Activated T-helper 1 cell treated with anti-CD3 and anti-CD28 coated beads, Interleukin-12 subunit alpha, Interleukin-12 subunit beta, Interleukin-2, Interleukin-4 antibody, amounts not matched to agents 30 ng/mL and 10 ng/mL and 1 ng/mL, durations not matched to agents 14 hours and 24 hours and 36 hours (primary cell): ENCODE measurements at places on chromosomes 2 and 18. TPM values are rescaled to one million over a fixed set of nuclear protein-coding genes. Genes with fewer than 3 reads are reported as not detected.
A peak's percentile ranks its signal among the peaks of the same experiment; 100 is the strongest.

The ABCB11 gene
- total RNA-seq: 0.02 TPM in 1 of 2 replicates, not detected in the other

The ALLC gene
- not detected in 2 replicates for total RNA-seq

The MC5R gene
- not detected in 2 replicates for total RNA-seq

The MC4R gene
- total RNA-seq: not detected in 2 replicates

The HRH4 gene
- 1.7 and 1.9 TPM in 2 replicates for total RNA-seq

The MOGAT1 gene
- total RNA-seq: not detected in 2 replicates

GRCh38 chr2:18473241-18474181 is 86.9 kb downstream of the RDH14 start:
- no peak overlapping the region for H3K4me3 ChIP-seq
- no peak overlapping the region for H3K27ac ChIP-seq
- peaks cover 4% of the 10 kb centered on the region for H3K27me3 ChIP-seq
- H3K36me3 ChIP-seq: no peaks in the 10 kb centered on the region

DNA sequence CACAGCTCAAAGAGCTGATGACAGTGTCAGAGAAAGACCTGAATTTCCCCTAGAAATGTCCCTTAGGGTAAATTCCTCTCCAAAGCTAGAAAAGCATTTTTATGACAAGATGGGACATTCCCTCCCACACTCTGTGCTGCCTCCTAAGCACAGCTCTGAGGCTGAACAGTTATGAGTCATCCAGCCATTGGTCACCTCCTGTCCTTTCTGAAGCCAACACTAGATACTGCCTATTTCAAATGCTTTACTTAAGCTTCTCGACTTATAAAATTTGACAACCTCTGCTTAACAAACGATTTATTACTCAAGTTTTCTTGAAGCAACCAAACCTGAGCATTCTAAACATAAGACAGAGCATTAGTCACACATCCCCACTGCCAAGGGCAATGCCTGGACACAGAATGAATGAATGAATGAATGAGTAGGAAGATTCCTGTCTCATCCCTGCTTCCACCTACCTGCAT is 35.4 kb downstream of the B4GALT6 start:
- no peak for DNase-seq
- no peaks in the 10 kb centered on the region for H3K36me3 ChIP-seq
- H3K4me3 ChIP-seq: no peak overlapping the region
- H3K4me1 ChIP-seq: peaks cover 11% of the 10 kb centered on the region

DNA sequence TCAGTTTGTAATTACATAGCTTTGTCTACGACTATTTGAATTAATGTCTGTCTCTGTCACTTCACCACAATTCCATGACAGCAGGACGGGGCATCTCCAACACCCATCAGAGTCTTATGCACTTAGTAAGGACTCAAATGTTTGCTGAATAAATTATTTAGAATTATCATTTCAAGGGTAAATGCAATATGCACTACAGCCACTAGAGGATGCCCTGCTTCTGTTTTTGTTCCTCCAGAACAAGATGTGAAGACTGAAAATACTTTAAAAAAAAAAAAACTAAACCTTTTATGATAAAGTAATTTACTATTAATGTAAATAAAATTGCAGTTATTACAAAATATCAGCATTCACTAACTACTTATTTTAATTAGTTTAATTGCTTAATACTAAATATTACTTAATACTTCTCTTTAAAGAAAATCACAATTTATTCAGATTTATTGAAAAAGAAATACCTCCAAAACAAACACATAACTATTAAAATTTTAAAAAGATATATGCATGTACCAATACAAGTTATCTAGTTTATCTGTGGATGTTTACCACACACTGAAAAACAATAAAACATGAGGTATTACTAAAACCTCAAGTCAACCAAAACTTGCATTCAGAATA is 3.2 kb downstream of the PIGN start:
- H3K36me3 ChIP-seq: peaks cover 8% of the 10 kb centered on the region
- H3K4me3 ChIP-seq: no peak overlapping the region
- H3K27ac ChIP-seq: no peak overlapping the region
- no peaks in the 10 kb centered on the region for H3K27me3 ChIP-seq
- peaks cover 35% of the 10 kb centered on the region for H3K4me1 ChIP-seq

DNA sequence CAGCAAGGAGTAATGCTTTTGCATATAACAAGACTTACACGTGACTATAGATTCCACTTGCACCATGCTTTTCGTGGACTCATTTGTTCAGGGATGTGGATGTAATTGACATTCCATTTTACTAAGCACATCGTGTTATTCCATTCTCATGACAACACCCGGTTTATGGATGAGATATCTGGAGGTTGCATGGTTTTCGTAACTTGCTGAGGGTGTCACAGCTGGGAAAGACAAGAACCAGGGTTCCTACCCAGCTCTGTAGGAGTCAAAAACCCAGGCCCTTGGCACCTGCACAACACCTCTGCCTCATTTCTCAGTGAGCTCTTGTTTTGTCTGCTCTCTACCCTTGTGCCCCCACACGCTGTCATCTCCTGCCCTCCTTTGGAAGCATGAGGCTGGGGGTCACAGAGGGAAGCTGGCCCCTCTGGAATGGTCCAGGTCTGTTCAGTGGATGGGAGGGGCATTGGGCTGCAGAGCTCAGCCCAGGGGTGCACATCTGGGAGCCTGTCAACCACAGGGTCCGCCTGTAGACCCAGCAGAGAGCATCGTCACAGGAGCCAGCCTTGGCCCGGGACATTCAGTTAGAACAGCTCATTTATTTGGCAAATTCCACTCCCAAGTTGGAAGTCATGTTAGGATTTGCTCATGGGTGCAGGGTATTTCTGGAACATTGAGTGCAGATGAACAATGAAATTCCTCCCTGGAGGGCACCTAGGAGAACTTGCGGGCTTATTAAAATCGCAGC is 120.1 kb upstream of the TWIST2 start:
- H3K4me1 ChIP-seq: no peaks in the 10 kb centered on the region
- H3K36me3 ChIP-seq: no peaks in the 10 kb centered on the region
- no peak overlapping the region for H3K27ac ChIP-seq
- no peak overlapping the region for H3K4me3 ChIP-seq
- no peak for DNase-seq

DNA sequence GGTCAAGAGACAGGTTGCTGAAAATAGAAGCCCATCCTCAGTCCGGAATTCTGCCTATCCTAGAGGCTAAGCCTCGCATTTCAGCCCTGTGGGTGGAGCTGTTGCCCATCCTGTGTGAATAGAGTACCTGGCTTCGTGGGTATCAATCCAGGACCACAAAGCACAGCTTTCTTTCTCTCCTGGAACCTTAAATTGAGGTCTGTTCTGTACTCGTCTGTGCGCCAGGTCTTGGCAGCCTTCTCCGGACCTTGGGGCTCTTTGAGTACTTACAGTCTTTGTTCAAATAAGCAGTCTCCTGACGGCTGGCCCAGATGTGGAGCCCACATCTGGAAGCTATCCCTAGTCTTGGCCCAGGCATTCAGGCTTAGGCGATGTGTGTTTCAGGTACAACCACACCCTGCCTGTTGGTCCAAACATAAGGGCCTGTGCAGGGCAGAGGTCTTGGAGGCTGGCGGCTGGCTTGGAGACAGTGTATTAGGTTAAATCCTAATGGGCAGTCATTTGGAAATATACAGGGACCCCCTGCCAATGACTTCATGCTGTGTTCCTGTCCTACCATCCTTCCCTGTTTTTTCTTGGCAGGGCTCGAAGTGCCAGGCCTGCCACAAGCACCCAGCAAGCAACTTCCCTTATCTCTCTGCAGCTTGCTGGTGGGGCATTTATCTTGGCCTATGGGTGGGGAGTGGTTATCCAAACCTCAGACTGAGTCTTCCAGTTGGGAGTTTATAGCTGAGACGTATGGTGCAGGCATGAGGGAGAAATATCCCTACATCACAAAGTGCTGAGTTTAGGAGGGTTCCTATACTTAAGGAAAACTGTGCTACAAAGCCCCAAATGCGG is 294.1 kb downstream of the BCL2 start:
- H3K36me3 ChIP-seq: no peaks in the 10 kb centered on the region
- H3K27ac ChIP-seq: no peak overlapping the region
- H3K27me3 ChIP-seq: peaks cover 20% of the 10 kb centered on the region
- DNase-seq: no peak
- H3K4me1 ChIP-seq: peaks cover under 1% of the 10 kb centered on the region

- DNase-seq: no peak
- H3K36me3 ChIP-seq: no peaks in the 10 kb centered on the region
- H3K27me3 ChIP-seq: peaks cover 15% of the 10 kb centered on the region
- H3K27ac ChIP-seq: no peak overlapping the region
Observed at GRCh38 chr18:21468514-21469164, 131.9 kb downstream of the ESCO1 start.

GRCh38 chr2:187577310-187577709 is 23.1 kb upstream of the TFPI start:
- peaks cover 3% of the 10 kb centered on the region for H3K27me3 ChIP-seq
- H3K4me1 ChIP-seq: peaks cover 6% of the 10 kb centered on the region
- no peaks in the 10 kb centered on the region for H3K36me3 ChIP-seq
- DNase-seq: no peak

GRCh38 chr18:42192251-42193248 is 237.5 kb downstream of the PIK3C3 start:
- no peaks in the 10 kb centered on the region for H3K27me3 ChIP-seq
- no peak overlapping the region for H3K27ac ChIP-seq
- H3K4me1 ChIP-seq: no peaks in the 10 kb centered on the region
- no peaks in the 10 kb centered on the region for H3K36me3 ChIP-seq

GRCh38 chr18:56835331-56835730 is 184.2 kb downstream of the WDR7 start:
- peaks cover 5% of the 10 kb centered on the region for H3K4me1 ChIP-seq
- H3K27ac ChIP-seq: no peak overlapping the region
- H3K36me3 ChIP-seq: no peaks in the 10 kb centered on the region
- no peak overlapping the region for H3K4me3 ChIP-seq
- no peak for DNase-seq
- H3K27me3 ChIP-seq: no peaks in the 10 kb centered on the region

GRCh38 chr2:62187246-62187645 is 8.7 kb upstream of the B3GNT2 start:
- H3K4me3 ChIP-seq: no peak overlapping the region
- H3K27me3 ChIP-seq: peaks cover 3% of the 10 kb centered on the region
- H3K4me1 ChIP-seq: no peaks in the 10 kb centered on the region
- H3K27ac ChIP-seq: no peak overlapping the region

DNA sequence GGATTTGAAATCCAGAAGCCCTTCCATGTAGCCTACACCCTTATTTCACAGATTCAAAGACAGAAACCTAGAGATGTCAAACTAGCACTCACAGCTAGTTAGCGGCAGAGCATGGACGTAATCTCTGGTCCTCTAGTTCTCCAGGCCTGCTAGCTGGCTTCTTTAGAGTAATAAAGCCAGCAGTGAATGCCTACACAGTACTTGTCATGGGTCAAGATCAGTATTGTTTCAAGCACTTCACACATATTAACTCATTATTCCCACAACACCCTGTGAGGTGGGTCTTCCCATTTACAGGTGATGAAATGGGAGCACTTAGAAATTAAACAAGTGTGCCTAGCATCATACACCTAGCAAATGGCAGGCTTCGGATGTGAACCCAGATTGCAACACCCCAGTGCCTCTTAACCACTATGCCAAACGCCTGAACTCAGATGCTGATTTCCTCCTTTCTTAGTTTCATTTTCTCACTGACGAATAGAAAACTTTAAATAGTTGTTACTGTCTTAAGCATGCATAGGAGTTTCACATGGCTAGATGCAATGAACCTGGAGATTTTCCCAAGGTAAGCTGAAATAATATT is 14.5 kb upstream of the ZBTB14 start:
- H3K4me1 ChIP-seq: peaks cover 10% of the 10 kb centered on the region
- no peaks in the 10 kb centered on the region for H3K27me3 ChIP-seq
- DNase-seq: peak; percentile 19
- peak overlapping the region; percentile 57 for H3K4me3 ChIP-seq
- peaks cover 1% of the 10 kb centered on the region for H3K36me3 ChIP-seq

DNA sequence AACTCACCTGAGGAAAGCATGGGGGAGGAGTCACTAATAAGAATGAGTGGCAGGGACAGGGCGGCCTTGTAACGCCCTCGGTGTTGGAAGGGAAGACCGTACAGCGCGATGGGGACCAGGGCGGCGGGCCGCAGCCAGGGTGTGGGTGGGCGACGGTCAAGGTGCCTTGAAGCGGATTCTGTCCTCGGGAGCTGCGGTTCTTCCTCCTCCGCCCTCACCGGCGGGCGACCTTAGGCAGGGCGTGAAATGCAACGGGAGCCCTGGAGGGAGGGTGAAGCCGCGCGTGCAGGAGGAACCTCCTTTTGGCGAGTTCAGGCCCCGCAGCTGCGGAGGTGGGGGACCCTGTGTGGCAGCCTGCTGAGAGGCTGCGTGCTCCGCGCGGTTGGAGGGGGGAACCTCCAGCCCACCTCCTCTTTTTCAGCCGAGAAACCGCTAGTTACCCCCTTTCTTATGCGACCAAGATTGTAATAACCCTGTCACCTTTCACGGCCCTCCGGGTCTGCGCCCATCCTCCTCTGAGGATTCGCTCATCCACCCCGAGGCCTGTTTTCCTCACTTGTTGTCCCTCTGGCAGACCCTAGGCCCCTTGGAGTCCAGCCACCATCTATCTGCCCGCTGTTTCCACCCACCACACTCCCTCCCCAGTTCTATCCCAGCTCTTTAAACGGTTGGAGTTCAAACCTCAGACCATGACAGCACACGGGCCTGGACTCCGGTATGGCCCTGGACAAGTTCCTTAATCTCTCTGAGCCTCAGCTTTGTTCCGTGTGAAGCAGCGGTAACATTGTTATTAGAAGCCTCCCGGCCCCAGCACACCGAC is 823 bp upstream of the RNU2-63P start:
- peak overlapping the region; percentile 92 for H3K4me3 ChIP-seq
- peak overlapping the region; percentile 99 for H3K27ac ChIP-seq
- peaks cover 5% of the 10 kb centered on the region for H3K27me3 ChIP-seq
- no peak for DNase-seq

DNA sequence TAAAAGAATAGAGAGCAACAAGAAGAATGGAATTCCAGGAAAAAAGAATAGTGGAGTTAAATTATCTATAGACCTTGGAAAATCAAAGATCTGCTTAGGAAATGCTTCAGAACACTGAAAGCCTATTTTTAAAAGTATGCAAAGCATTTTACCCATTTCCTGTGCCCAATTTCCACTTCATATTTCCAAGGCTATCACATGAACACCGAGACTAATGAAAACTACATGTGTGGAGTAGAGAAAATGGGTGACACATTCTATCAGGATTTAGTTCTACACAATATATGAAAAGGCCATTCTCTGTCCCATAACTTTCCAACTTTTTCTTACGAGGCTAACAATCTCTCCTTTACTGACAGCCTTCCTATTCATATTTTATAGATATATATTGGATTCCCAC is 279.4 kb downstream of the CCDC178 start:
- no peaks in the 10 kb centered on the region for H3K4me1 ChIP-seq
- H3K27me3 ChIP-seq: no peaks in the 10 kb centered on the region
- no peaks in the 10 kb centered on the region for H3K36me3 ChIP-seq
- no peak for DNase-seq
- no peak overlapping the region for H3K4me3 ChIP-seq

DNA sequence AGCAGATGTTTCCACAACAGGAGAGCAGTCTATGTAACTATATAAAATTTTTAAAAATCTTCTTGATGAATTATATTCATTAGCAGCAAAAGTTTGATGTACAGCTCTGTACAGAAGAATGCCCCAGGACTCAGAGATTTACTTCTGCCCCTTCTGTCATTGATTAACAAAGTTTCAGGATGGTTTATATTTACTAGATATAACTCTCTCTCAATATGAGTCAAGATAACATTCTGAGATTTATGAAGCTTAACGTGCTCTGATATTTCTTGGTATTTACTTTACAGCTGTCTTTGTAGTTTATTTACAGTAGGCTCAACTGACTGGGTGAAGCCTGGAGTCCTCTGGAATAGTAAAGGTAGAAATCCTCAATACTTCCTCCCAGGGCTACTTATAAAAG is 93.6 kb upstream of the HNMT start:
- DNase-seq: no peak
- H3K36me3 ChIP-seq: no peaks in the 10 kb centered on the region
- no peak overlapping the region for H3K4me3 ChIP-seq
- no peaks in the 10 kb centered on the region for H3K4me1 ChIP-seq
- peaks cover 2% of the 10 kb centered on the region for H3K27me3 ChIP-seq
- H3K27ac ChIP-seq: no peak overlapping the region
